ENCODE measurements at places on chromosomes 12 and 14.

DNA sequence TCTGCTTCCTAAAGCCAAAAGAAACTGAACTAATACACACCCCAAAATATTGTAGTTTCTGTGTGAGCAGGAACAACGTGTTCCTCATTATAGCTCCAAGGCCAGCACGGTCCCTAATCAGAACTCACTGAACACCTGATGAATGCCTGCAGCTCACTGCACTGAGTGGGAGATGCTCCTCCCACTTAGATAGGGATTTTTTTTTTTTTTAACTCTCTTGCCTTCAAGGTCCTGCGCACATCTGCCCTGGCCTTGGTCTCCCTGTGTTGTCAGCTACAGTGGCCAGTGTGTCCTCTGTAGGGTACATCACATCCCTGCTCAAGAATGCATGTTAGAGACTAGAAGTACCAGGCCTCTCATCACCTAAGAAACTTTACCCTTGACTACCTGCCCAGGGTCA lies 44.3 kb upstream of the TMPO start:
- no peak for DNase-seq

DNA sequence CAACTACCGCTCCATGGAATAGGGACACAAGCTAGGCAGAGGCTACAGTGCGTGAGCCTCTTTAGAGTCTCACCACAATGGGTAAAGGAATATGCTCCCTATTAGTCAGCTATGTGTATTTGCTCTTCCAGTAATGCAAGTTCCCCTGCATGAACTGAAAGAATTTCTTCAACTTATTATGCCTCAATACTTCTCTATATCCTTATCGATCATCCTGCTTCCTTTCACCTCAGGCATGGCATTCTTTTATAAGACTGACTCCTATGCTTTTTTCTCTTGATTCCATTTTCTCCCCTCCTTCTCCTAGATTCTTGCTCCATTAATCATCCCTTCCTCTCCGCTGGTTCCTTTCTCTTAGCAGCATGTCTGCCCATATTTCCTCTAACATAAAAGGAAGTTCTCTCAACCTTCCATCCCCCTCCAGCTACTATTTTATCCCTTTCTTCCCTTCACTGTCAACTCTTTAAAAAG lies 94.5 kb upstream of the CPM start:
- DNase-seq = no peak

- no peak for DNase-seq
Observed at GRCh38 chr14:77143071-77143470, 1.5 kb upstream of the ZDHHC22 start.

DNA sequence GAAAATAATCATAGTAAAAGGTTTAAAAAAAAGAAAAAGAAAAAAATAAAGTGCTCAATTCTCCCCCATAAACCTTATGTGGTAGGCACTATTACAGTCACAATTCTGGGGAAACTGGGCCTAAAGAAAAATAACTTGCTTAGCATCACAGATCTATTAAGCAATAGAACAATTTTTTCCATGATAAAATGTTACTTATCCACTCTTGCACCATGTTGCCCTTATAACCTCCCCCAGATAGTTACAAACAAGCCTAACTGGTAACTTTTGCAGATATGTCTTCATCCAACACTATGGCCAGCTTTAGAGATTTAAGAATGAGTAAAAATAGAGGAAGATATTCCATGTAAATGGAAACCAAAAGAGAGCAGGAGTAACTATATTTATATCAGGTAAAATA lies 164.8 kb downstream of the DUSP6 start:
- DNase-seq = no peak

- DNase-seq = no peak
Observed at GRCh38 chr12:95709152-95709551, 81.4 kb downstream of the NTN4 start.

GRCh38 chr14:32601069-32601468 lies 272.0 kb downstream of the AKAP6 start:
- DNase-seq = no peak

GRCh38 chr14:67566908-67567307 lies 33.2 kb downstream of the PIGH start:
- no peak for DNase-seq

DNA sequence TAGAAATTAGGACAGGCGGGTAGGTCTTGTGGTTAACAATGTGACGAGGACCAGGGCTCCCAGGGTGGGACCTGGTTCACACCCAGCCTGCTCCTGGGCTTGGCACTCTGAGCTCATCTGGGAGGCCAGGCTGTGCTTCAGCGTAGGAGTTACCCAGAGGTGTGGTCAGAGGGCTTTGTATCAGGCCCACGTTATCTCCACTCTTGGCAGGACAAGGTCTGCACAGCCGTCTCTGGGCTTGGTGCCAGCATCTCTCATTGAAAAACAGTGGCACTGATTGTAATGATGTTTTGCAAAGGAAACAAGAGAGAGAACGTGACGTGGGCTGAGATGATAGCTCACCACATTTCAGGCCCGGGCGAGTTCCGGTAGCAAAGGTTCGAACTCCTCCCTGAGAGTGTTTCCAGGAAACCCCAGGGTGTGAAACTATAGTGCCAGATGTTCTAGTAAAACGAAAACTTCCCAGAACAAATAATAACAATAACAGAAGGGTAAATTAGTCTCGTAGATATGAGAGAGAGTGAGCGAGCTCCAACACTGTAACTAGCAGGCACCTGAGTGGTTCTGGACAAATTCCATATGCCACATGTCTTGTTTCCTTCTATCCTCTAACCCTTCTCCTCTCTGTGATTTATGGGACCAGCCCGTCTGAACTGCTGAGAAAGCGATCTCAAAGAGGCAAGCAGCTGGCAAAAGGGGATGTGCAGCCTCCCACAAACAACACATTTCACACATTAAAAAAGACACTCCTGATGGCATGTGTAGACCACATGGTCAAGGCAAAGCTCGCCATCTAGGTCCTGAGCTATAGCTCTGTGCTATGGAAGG lies 227.3 kb downstream of the KTN1 start:
- DNase-seq = peak; percentile 68

Measured in stimulated activated CD8-positive, alpha-beta memory T cell treated with anti-CD3 and anti-CD28 coated beads, Interleukin-7, amount 100 ng/mL, for 4 hours (primary cell).